ENCODE measurements at places on chromosomes 16 and 17.

DNA sequence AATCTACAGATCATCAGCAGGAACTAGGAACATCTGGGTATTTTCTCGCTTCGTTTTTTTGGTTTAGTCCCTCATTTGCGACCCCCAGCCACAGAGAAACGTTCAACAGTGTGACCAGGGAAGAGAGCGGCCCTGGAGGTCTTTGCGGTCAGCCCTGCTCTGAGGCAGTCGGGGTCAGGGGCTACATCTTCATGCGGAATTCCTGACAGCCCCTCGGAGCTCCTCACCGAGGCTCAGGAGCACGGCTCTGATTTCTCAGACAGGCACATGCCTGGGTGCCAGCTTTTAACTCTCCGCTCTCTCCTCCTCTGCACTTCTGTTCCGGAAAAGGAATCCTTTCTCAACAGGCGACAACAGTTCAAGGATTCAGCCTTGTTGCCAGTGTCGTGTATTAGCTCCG is 8.0 kb upstream of the WDR45B start:
- no peak for DNase-seq

DNA sequence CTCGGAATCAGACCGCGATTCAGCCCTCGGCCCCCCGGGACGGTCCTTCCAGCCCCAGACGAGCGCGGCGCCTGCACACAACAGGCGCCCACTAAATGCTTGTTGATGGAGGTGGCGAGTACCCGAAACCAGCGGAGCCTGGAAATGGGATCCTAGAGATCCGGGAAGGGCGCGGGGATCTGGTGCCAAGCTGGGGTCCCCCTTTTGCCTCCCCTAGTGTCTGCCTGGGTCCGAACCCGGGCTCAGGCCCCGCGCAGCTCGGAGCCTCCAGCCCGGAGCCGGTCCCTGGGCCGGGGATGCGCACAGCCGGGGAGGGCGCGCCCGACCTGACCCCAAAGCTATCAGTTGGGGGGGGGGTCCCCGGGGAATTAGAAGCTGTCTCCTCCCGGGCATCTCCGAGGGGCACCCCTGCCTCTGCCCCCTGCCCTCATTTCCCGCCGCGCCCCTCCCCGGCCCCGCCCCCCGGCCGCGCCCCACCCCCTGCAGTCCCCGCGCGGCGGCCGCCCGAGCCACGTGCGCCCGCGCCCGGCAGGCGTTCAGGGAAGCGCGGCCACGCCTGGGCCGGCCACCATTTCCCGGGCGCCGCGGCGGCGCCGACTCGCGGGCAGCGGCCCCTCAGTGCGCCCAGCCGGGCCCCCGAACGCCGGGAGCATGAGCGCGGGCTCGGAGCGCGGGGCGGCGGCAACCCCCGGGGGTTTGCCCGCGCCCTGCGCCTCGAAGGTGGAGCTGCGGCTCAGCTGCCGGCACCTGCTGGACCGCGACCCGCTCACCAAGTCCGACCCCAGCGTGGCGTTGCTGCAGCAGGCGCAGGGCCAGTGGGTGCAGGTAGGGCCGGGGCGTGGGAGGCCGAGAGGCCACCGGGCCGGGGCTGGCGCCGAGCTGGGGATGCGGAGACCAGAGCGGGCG is at the start of gene CPNE7:
CPNE7 (plus strand) TSS at position 512 of the 906 bp plus-strand sequence; CDS start at position 652, 140 bp downstream.
- DNase-seq, result no peak

DNA sequence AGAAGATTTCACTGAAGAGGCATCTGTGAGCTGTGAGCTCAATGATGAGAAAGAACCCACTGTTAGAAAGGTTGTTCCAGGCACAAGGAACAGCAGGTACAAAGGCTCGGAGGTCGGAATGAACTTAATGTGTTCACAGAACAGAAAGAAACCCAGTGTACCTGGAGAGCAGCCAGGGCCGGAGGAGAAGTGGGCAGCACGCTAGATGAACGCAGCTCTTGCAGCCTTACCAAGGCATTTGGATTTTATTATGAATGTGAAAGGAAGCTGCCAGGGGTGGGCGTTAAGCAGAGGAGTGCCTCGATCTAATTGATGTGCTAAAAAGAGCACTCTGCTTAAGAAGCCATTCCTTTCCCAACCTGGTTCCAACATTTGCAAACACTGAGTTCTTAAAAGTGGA is 19.0 kb downstream of the EEF2K start:
- DNase-seq, result no peak

DNA sequence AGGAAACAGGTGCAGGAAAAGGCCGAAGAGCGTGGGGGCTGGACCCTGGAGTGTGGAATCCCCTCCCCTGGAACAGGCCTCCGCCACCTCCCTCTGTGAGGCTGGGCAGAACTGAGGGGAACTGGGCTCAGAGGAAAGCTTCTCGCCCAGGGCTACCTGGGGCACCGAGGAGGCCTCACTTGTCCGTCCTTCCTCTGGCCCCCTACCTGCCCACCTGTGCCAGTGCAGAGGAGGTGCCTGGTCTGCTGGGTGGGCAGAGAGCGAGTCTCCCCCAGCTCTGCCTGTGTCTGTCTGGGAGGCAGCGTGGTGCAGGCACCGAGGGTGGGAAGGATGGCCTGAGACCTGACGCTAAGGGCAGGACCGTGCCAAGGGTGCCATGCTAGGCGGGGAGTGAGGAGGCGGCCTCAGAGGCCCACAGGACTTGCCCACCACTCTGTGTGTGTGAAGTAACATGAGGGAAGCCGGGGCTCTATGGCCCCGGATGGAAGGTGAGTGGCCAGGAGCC is 42.2 kb downstream of the ZFPM1 start:
- no peak for DNase-seq

- DNase-seq, result no peak
Measured at GRCh38 chr16:72568502-72568901, 396.5 kb upstream of the PMFBP1 start.

- no peak for DNase-seq
Measured at GRCh38 chr17:571224-571623, 143.4 kb downstream of the VPS53 start.

DNA sequence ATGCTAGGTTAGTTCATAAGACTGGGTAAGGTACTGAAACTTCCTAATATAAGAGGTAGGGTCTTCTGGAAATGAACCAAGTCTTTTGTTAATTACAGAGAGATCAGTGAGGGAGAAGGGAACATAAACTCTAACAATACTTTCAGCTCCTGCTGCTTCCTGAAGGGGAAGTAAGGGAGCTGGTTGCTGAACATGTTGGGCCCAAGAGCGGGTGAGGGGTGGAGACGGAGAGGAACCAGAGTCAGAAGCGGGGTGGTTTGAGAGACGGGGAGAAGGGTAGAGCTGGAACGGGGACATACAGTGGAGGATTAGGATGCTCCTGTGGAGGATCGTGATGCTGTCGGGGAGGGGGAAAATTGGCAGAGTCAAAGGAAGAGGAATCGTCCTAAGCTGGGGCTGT is 11.5 kb upstream of the ZNF747 start:
- DNase-seq, result no peak

DNA sequence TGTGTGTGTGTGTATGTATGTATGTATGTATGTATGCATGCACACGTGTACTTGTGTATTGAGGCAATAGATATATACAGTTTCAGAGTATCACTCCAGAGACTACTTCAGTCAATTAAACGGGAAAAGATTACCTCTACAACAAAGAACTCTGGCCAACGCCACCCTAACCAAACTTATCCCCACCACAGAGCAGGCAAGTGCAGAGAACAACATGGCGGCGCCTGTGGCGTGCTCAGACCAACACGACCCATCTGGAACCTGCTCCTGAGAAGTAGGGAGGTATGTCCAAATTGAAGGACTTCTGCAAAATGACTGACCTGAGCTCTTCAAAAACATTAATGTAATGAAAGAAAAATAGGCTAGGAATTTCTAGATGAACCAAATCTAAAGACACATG is 12.4 kb downstream of the USP22 start:
- DNase-seq, result no peak

GRCh38 chr17:32915245-32915644 is 12.7 kb upstream of the TMEM98 start:
- no peak for DNase-seq

Data from D721Med (cell line).